Foreskin fibroblast (primary cell): ENCODE measurements at places on chromosomes 6 and 20.
A peak's percentile ranks its signal among the peaks of the same experiment; 100 is the strongest.

GRCh38 chr6:169577974-169578373, 123.9 kb downstream of the WDR27 start:
- no peak for DNase-seq

DNA sequence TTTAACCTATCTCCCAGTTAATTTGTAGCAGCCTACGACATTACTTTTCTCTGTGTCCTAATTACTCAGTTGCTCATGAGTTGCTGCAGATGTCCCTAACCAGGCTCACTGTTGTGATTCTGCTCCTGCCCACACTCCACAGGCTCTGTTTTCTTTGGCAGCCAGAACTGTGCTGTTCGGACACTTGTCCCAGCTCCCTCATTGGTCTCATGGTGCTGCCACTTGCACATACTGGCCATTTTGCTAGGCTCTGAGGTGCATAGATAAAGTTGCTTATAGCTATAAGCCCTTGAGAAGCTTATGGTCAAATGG, 55.0 kb downstream of the NOX3 start:
- no peak for DNase-seq

GRCh38 chr6:40287296-40287850, 299.8 kb downstream of the LRFN2 start:
- DNase-seq: no peak

DNA sequence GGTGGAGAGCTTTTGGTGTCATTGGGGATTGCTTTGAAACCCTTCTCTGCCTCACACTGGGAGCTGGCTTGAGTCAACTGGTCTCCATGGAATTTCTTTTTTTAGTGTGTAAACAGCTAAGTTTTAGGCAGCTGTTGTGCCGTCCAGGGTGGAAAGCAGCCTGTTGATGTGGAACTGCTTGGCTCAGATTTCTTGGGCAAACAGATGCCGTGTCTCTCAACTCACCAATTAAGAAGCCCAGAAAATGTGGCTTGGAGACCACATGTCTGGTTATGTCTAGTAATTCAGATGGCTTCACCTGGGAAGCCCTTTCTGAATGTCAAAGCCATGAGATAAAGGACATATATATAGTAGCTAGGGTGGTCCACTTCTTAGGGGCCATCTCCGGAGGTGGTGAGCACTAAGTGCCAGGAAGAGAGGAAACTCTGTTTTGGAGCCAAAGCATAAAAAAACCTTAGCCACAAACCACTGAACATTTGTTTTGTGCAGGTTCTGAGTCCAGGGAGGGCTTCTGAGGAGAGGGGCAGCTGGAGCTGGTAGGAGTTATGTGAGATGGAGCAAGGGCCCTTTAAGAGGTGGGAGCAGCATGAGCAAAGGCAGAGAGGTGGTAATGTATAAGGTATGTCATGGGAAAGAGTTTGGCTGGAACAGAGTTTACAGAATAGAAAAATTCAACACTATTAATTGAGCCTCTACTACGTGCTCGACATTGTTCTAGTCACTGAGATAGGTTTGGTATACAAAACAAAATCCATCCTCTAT, 31.2 kb downstream of the SRSF3 start:
- DNase-seq: peak; percentile 83

GRCh38 chr20:44188752-44189151, 1.8 kb upstream of the JPH2 start:
- DNase-seq: no peak

DNA sequence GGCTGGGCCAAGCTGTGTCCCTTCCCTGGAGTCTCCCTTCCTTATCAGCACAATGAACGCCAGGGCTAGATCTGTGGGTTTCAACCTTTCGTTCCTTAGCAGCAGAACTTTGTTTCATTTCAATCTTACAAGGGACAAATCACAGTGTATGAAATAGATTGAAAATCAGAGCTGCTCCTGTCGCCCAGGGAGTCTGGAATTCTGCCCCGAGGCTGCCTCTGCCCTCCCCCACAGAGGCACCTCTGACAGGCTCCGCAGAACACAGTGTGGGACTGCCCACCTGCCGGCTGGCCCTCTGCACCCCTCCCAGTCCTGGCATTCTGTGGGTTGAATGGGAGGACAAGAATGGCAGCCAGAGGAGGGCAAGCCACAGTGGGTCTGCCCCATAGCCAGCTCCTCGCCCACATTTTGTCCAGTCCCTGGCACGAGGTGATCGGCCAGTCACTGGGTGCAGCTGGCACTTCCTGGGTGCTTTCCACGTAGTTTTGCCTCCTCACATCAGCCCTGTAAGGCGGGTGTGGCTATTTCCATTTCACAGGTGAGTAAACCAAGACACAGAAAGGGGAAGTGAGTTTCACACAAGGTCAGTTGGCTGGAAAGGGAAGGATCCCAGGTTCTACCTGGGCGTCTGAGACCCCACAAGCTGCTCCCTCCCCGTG, 26.1 kb downstream of the MANBAL start:
- DNase-seq: no peak

DNA sequence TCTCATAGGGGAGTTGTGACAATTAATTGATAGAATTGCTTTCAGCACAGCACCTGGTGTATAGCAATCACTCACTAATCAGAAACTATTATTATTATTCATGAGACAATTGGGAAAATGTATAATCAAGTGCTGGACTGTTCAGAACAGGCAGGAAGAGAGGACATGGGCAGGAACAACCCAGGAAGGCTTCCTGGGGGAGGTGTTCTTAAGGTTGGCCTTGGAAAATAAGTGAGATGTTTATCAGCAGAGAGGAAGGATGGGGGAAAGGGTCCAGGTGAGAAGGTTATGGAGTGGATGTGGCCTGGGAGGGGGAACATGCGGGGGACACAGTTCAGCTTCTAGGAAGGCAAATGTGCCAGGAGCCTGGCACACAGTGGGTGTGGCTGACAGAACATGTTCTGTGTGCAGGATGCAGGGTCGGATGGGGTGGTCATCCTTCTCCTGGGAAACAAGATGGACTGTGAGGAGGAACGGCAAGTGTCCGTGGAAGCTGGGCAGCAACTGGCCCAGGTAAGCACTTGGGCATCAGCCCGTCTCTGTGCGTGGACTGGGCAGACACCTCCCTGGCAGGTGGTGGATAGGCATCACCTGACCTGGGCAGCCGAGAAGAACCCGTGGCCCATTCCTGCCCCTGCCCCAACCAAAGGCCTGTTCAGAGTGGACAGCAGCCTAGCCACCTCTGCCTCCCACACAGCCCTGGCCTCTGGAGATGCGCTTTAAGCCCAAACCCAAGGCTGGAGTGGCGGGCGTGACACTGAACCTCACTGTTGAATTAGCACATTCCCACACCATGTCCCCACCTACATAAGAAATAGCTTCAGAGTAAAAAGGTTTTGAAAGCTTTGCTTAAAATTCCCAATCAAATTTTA, 30.9 kb downstream of the RAB44 start:
- DNase-seq: no peak
